Sciatic nerve (tissue), 2 donors: ENCODE measurements at places on chromosomes 7 and 10. TPM values are rescaled to one million over a fixed set of nuclear protein-coding genes. Genes with fewer than 3 reads are reported as not detected.

ASIC3 gene
- total RNA-seq, result 4.7 TPM

GRCh38 chr7:954330-955238 is at the start of gene ADAP1:
ADAP1 (minus strand) TSS chr7:954680; CDS start chr7:954477, 203 bp downstream.
- no peak for DNase-seq

- DNase-seq, result no peak
Measured at GRCh38 chr7:111041577-111041976, 49.4 kb upstream of the LRRN3 start.

- DNase-seq, result peak; percentile 56
Measured at GRCh38 chr7:5139998-5140397, 50.0 kb upstream of the WIPI2 start.

DNA sequence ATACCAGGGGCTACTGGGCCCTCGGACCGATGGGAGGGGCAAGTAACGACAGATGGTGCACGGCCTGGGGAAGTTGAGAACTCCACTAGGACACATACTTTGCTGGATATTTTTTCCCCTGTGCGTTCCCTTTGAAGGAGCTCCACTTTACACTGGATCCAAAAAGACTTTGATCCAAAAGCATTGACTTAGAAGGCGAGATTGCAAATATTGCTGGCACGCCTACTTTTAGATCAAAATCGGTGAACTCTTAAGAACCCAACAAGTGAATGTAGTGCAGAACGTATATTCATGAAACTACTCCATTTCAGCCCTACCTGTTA is 436 bp upstream of the SLC25A13 start:
- DNase-seq, result no peak
